ENCODE measurements at places on chromosomes 2 and 18.

DNA sequence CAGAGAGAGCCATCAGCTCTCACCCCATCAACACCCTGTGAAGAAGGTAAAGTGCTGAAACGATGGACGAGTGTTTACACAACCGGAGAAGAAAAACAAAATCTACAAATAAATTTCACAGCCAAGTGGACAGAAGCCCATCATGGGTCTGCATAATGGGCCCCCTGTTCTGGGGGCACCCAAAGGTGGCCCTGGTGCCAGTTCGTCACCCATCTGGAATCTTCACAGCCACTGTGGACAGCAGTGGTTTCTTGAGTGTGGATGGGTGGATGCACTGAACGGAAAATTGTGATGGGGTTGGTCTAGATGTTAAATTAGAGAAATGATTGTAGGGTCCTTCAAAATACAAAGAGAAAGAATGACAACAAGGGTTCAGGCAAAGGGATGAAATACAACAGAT lies 38.8 kb downstream of the ANKMY1 start:
- no peak for DNase-seq

- no peak for DNase-seq
Measured at GRCh38 chr2:221555494-221555846, 16.6 kb downstream of the EPHA4 start.

DNA sequence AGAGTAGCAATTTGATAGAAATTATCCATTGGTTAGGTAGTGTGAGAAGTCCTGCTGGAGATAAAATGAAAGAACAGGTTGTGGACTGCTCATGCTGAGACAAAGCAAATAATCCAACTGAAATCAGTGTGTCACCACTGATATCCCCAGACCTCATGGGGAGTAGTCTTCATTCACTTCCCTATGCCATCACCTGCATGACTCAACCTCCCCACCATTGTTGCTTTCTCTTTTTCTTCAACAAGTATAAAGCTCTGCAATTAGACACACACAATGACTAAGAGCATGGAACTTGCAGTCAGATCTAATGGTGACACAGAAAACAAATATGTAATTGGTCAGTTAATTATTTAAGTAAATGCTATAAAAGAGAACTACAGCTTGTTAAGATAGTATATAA lies 475.3 kb downstream of the RIT2 start:
- DNase-seq, result no peak

DNA sequence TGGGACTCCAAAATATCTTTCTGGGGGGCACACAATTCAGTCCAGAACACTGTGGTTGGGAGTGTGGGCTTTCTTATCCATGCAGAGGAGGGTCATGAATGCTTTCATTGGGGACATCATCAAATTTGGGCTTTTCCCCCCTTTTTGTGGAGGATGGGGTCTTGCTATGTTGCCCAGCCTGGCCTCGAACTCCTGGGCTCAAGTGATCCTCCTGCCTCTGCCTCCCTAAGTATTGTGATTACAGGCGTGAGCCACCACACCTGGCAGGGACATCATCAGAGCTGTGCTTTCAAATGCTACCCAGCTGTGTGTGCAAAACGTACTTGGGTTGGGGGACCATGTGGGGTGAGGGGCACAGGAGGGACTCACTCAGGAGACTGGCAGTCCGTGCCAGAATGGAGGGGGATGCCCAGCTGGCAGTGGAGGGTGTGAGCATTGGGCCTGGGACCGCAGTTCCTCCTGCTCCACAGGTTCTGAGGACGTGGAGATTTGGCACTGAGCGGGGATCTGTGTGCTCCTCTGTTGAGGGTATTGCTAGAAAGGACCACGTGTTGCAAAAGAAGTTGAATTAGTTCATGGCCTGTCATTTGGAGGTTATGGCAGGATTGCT lies 24.4 kb downstream of the EMILIN2 start:
- no peak for DNase-seq

DNA sequence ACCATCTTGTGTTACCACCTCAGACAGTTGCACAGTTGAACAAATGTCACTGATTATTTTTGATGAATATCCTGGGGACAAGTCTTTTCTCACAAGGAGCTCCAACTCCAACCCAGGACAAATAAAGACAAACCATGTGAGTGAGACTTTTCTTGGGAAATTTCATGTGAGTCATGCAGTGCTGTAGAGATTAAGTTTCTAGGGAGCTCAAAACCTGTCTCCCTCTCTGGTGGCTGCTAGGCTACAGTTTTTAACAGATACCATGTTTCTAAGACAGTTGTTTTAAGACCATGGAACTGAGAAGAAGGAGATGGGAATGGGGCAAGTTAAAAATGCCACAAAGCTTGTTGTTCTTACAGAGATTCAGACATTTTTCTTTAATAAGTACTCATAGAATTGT lies 255.5 kb downstream of the RIT2 start:
- DNase-seq, result no peak

DNA sequence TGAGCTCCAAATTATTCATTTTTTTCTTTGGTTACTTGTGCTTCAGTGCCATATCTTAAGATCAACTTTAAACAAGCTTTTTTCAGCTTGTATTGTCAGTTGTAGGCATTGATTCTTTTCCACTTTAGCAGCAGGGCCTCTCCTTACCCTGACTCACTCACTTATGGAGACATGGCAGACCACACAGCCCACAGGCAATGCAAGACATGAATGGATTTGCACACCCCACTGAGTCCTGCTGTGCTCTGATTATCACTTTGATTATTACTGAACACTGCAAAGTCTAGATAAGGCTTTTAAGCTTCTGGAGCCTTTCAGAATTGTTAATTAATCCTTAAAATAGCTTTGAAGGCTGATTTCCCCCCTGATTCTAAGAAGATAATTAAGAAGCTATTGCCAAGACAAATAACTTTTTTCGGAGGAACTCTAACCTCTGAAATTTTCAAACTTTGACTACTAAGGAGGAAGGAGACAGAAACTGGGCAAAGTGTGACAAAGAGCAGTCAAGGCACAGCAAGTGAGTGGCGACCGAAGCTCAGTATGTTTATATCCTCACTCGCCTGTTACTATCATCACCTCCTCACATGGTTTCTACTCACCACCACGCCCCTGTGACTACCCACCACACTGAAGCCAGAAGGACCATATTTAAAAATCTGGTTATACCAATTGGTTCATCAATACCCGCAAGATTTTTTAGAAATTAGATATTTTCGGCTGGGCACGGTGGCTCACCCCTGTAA lies 43.3 kb downstream of the CACNB4 start:
- DNase-seq, result no peak

- DNase-seq, result peak; percentile 28
Measured at GRCh38 chr18:50356036-50356945, 18.6 kb upstream of the SKA1 start.

DNA sequence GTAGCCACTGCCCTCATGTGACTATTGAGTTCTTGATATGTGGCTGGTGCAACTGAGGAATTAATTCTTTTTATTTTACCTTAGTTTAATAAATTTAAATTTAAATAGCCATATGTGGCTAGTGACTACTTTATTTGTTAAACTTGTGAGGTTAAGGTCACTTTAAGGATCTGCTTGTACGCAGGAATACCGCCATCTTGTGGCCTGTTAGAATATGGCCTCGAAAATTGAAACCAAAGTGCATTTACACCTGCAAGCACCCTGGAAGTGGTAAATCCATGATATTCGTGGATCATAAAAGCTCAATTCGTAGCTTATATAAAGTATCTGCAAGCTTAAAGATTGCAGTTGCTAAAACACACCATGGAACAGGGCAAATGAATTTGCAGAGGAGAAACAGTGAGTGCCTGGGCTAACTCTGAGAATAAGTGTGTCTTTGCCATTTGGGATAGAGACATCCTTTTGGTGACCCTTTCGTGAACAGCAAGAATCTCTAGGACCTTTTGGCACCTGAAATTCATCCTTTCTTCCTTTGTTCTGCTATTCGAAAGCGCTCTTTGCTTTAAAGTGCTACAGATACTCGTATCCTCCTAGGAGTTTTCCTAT lies 59.9 kb upstream of the REG3A start:
- DNase-seq, result peak; percentile 45

DNA sequence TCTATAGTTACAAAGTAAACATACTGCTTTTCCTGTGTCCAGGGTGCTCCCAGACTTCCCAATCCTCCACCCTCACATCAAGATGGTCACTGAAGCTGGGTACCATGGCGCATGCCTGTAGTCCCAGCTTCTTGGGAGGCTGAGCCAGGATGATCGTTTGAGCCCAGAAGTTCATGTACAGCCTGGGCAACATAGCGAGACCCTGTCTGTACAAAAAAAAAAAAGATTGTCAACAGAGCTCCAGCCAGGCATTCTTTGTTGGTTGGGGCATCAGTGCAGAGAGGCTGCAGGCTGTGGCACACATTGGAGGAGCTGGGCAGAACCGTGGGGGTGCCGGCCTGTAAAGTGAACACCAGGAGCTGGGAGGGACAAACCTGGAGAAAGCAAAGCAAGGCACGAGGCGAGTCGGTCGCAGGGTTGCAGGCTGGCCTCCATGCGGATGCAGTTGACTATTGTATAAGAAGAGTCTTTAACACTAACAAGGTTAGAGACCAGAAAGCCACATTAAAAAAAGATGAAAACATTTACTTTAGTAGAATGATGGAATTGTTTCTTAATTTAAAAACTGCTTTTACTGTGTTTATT lies 51.8 kb downstream of the ACOXL start:
- no peak for DNase-seq

- no peak for DNase-seq
Measured at GRCh38 chr2:210503725-210504191, 27.2 kb upstream of the LANCL1 start.

GRCh38 chr2:65781756-65782155 lies 349.4 kb upstream of the SPRED2 start:
- DNase-seq, result no peak

GRCh38 chr2:129205766-129206165 lies 773.7 kb upstream of the RAB6C start:
- DNase-seq, result no peak

DNA sequence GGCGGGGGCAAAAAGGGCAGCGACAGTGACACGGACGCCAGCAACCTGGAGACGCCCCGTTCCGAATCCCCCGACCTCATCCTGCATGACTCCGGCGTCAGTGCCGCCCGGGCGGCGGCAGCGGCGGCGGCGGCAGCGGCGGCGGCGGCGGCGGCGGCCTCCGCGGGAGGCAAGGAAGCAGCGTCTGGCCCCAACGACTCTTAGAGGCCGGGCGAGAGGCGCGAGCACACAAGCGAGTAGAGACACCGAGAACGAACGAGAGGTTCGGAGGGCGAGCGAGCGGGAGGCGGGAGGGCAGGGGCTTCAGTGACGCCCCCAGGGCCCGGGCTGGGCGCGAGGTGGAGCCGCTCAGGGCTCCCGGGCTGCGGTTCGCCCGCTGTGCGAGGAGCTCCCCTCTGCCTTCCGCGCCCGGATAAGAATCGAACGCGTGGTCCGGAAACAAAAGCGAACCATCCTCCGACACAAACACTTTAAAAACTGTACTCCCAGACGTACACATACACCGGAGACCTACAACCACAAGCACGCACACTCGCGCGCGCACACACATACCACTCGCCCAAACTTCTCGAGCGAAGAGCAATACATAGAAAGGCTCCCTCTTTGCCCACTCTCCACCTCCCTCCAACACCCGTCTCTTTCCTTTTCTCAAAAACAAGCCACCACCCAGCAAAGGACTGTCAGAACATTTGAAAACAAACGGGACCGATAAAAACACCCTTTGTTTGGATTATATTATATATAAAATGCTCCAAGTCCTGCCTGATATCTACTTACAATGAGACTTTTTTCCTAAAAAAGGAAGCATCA lies 2.8 kb downstream of the SP9 start:
- peak; percentile 53 for DNase-seq

GRCh38 chr2:63846487-63846886 lies 4.8 kb downstream of the UGP2 start:
- no peak for DNase-seq

DNA sequence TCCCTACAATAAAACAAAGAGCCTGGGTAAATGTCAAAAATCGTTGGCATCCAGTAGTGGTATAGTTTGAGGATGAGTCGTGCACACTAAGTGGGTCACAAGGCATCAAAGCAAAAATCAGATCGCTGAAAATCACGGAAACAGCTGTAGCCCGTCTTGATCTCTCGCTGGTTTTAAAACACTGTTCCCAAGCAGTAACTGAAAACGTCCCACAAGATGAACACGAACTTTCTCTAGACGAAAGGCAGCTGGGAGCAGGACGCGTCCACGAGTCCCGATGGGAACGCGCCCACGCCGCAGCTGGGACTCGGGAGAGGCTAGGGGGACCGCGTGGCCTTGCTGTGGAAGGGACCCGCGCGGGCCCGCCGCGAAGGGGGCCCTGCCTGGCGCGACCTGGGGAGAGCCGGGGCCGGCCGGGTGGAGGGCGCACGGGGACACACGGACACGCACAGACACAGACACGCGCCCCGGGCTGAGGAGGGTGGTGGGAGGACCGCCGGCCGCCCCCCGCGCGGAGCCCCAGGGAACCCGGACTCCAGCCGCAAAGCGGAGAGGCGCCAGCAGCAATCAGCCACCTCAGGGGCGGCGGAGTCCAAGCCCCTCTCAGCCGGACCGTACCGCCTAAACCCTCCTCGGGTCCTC lies 651 bp downstream of the STK17B start:
- DNase-seq, result peak; percentile 65

GRCh38 chr2:212494418-212495020 lies 44.1 kb downstream of the ERBB4 start:
- DNase-seq, result no peak

- DNase-seq, result peak; percentile 58
Measured at GRCh38 chr2:66434679-66435548, at the start of gene MEIS1. Gene MEIS1, plus strand, starts transcription at chr2:66435125. Its CDS starts 732 bp downstream, at chr2:66435857.

- no peak for DNase-seq
Measured at GRCh38 chr2:176599796-176600485, 330.7 kb downstream of the MTX2 start.

DNA sequence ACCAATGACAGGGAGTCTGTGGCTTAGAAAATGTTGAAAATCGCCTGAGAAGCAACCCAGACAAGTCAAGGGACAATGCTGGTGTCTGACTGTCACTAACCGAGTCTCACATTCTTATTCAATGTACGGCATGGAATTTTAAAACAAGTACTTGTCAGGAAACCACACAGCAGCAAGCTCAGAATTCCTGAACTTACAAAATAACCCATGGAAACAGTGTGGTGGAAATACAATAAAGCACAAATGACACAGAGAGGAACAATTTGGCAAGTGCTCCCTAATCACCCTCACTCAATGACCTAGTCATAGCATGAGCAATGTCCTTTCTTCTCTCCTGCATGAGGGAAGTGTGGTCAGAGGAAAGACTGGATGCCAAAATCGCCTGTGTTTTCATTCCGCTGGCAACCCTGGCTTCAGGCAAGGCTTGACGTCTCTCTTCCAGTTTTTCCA lies 154.0 kb downstream of the SATB2 start:
- DNase-seq, result no peak
